Hematopoietic multipotent progenitor cell (in vitro differentiated cells): ENCODE measurements at places on chromosomes 3 and 15. TPM values are rescaled to one million over a fixed set of nuclear protein-coding genes. Genes with fewer than 3 reads are reported as not detected.

GRCh38 chr3:157240408-157240807 lies 80.5 kb upstream of the CCNL1 start:
- DNase-seq: no peak

DNA sequence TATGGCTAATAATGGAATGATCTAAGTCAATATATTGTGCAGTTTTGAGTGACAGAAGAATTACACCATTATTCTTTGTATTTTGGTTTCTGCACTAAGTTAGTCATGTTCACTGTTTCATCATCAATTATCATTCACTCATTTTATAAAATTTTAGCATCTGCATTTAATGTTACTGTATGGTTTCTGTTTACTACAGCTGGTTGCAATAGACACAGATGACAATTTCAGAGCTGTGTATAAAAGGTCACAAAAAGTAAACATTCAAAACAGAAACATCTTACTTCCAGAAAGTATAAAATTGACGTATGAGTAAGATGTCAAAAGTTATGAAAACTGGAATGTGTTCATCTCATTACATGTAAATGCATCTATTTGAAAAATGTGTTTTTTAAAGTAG lies 111.1 kb upstream of the GBE1 start:
- no peak for DNase-seq

DNA sequence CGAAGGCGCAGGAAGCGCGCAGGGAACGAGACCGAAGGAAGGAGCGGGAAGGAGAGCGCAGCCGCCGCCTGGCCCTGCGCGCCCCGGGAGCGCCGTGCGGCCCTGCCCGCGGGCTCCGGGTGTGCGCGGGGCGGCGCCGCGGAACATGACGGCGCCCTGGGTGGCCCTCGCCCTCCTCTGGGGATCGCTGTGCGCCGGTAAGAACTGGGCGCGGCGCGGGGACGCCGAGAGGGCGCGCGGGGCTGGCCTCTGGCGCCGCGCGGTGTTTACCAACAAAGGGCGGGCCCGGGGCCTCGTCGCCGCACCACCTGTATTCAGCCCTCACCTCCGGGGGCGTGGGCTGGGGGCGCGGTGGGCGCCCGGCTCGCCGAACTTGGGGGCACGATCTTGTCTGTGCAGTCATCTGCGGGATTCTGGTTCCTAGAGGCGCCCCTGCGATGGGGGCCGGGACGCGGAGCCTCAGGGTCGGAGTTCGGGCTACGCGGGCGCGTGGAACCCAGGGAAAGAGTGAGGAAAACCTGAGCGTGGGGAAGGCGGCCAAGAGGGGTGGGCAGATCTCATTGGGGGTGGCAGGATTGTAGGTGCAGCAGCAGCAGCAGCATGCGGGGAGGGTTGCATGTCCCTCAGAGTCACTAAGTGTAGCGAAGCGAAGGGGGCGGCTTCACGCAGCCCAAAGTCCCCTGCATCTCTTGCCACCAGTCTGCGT lies 641 bp downstream of the ACVR2B start:
- DNase-seq: no peak

- DNase-seq: no peak
Measured at GRCh38 chr15:24678485-24678884, 2.9 kb downstream of the NPAP1 start.

- no peak for DNase-seq
Measured at GRCh38 chr3:125213946-125214542, 1.5 kb upstream of the SLC12A8 start.

Gene GPR160
- 1.6 TPM for total RNA-seq

DNA sequence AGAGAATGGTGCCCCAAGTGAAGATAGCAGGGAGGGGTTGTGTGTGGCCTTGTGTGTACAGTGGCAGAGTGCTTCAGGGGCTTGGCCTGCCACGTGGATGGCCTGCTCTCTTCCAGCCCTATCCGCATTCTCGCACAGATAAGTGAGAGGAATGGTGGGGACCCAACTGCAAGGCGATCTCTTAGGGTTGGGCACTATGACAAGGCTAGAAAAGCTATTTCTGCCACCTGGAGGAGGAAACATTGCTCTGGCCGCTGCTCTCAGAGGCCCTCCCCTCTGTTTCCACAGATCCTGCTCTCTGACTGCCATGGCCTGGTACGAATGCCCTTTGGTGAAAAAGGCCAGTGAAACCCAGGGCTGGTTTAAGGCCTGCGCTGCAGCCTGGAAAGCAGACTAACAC lies 20.6 kb downstream of the EEFSEC start:
- no peak for DNase-seq
